Activated CD4-positive, alpha-beta T cell treated with anti-CD3 and anti-CD28 coated beads for 4 hours (primary cell): ENCODE measurements at places on chromosomes 16 and 17.
A peak's percentile ranks its signal among the peaks of the same experiment; 100 is the strongest.

DNA sequence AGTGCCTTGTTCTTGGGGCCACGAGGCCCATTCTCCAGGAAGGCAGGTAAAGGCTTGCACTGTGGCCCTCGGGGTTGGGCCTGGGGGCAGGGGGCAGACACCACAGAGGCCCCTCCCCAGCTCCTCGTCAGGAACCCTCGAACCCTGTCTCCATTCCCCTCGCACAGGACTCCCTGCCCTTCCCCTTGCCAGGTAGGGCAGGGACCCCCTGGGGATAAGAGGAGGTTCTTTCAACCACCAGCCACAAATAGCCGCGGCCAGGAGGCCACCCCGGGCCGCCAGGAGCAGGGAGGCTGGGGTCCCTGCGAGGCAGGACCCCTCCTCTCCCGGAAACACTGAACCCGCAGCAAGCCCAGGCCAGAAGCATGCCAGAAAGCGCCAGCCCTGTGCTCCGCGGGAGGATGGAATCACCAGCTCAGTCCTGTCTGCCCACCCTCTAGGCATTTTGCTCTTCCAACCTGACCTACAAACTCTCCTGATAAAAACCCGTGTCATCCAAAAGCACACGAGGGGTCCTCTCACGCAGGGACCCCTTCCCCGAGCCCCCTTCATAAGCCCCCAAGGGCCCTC lies 45.6 kb downstream of the SLC47A1 start:
- no peak for DNase-seq

DNA sequence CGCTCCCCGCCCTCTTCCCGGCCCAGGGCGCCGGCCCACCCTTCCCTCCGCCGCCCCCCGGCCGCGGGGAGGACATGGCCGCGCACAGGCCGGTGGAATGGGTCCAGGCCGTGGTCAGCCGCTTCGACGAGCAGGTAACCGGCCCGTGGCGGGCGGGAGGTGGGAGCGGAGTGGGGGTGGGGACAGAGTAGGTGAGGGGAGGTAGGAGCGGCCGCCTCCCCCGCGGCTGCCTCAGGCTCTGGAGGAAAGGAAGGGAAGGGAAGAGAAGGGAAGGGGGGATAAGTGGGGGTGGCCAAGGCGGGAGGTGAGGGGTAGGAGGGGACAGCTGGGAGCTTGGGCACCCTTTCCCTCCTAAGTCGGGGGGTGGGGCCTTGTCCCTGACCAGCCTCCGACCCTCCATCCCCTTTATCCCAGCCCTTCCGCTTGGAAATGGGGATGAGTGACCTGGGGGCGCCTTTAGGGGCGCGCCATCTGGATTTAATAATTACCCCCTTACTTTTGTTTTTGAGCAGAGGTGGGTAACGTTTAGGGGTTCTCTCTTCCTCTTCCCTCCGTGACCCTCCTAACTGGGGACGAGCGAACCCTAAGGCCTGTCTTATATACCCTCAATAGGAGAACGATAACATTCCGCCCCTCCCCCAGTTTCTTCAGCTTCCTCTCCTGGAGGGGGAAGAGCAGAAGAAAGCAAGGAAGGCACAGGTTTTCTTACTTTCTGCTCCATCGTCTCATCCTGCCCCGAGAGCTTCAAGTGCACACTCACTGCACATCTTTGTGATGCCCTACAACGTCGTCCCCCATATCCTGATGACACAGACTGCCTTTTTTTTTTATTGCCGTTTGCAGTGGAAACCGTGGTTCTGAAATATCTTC lies 694 bp downstream of the NF1 start:
- DNase-seq: peak; percentile 14

DNA sequence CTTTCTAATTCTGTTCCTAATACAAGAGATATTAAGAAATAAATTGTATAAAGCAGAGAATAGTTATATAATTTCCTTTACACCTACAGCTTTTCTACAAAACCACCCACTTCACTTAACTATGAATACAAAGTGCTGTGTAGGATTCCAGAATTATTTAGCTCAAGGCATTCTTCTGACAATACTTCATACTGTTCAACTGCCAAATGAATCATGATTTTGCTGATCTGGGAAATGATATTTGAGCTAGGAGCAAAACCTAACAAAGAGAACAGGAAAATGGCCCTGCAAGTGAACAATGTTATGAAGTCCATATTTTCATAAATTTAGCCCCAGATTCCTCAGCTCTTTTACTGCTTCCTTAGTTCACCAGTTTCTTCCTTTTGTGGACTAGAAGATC lies 12.9 kb downstream of the BBS2 start:
- no peak for DNase-seq

DNA sequence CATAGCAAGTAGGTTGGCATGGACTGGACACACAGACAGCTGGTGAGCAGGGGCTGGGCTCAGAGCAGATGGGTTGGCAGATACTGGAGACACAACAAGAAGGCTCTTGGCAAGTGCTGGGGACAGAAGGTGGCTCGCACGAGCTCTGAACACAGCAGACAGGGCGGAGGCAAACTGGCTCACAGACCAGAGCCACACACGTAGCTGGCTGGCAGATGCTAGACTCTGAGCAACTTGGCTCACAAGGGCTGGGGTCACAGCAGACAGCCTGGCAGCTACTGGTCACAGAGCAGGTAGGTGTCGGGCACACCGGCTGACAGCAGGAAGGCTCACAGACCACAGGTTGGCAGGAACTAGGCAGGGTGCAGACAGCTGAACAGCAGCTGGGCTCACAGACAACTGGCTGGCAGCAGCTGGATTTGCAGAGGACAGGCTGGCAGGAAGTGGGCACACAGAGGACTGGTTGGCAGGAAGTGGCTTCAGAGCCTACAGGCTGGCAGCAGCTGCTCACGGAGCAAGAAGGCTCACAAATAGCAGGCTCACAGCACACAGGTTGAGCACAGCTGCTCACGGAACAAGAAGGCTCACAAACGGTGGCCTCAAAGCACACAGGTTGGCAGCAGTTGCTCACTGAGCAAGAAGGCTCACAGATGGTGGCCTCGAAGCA lies 725 bp downstream of the KRTAP16-1 start:
- peak; percentile 39 for DNase-seq

DNA sequence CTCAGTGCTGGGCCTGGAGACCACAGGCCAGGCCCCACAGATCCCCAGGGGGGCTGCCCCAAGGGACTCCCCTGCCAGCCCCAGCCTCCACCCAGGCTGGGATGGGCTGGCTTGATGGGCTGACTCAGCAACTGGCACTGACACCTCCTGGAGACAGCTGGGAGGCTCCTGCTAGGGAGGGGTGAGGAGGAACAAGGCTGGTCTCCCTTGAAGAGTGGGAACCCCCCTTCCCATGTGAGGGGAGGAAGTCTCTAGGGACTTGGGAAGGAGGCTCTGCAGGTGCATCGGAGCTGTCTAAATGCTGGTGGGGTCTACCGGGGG lies 10.4 kb downstream of the NHERF1 start:
- DNase-seq: no peak

- no peak for DNase-seq
Observed at GRCh38 chr17:71710816-71711215, 410.0 kb upstream of the SOX9 start.

DNA sequence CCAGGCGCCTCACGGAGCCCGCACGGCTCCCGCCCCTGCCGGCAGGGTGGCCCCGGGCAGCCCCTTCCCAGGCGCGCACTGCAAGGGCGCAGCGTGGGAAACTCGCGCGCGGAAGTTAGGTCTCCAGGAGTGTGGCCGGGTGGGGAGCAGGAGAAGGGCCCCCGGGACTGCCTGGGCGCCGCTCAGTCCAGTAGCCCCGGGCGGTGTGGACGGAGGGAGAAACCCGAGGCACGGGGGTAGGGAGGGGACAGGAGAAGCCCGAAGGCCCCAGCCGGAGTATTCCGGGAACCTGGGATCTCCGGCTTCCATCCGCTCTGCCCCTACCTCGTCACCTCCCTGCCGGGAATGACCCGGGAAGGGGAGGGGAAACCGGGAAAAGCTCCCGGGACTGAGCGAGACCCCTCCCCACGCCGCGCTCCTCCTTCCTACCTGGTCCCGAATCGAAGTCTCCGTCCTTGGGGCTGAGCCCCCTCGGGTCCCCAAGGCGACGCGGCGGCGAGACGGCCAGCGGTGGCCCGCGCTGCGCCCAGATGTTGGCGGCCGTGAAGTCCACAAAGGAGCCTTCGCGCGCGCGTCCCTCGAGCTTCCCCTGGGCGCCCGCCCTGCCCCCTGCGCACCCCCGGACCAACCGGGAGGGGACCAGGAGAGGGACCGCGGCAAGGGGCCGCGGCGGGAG lies 418 bp downstream of the SOCS3 start:
- DNase-seq: peak; percentile 51

DNA sequence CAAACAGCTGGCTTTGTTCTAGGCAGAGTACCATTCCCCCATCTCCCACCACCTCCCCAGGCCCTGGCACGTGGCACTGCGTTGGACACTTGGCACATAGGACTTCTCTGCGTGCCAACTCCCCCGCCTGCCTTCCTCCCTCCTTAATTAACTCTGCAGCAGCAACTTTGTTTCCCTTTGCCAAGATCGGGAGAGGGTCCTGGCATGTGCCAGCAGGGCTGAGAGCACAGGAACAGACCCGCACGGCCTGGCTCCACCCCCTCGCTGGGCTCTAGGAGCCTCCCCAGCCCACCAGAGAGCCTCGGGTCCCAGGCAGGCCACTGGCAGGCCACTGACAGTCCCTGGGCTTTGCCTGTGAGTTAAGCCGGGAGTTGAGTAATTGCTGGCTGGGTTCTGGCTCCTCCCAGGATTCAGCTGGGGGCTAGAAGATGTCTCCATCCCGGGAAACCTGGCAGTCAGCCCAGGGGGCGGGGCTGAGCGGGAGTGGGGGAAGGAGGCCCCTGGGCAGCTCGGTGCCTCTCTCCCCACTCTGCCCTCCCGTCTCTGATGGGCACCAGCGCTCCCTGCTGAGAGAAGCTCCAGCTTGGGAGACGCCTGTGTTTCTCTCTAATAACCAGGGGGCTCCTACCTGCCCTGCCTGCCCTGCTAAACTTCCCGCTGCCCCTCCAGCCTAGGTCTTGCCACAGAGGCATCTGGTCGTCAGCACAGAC lies 224.0 kb upstream of the TNRC6C start:
- no peak for DNase-seq

DNA sequence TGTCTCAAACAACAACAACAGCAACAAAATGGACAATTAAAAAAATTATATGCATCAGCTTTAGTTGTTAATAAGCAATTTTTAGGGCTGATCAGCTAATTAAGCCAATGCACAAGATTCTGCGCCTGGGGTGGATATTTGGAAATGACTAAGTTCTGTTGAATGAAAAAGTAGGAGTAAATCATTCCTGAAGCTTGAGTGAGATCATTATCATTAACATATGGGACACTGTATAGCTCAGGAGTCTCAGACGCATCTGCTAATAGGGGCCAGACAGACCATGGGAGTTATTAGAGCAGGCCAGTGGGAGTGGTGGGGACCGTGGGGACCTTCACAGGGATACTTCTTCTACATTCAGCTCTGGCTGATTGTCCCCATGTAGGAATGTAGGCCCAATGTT lies 22.8 kb downstream of the IRX5 start:
- DNase-seq: no peak

- DNase-seq: no peak
Observed at GRCh38 chr17:66655461-66655860, 179.5 kb upstream of the CACNG5 start.

DNA sequence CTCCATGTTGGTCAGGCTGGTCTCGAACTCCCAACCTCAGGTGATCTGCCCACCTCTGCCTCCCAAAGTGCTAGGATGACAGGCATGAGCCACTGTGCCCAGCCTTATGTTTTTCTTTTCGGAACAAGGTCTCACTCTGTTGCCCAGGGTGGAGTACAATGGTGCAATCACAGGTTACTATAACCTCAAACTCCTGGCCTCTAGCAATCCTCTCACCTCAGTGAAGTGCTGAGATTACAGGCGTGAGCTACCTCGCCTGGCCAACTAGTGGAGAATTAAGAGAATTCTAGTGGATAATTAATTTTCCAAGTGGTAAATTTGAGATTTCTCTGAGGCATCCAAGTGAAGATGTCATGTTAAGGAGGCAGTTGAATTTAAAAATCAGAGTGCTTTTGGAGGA lies 2.9 kb upstream of the FBXO47 start:
- DNase-seq: no peak

- no peak for DNase-seq
Observed at GRCh38 chr17:50095626-50096037, 481 bp downstream of the PDK2 start.

DNA sequence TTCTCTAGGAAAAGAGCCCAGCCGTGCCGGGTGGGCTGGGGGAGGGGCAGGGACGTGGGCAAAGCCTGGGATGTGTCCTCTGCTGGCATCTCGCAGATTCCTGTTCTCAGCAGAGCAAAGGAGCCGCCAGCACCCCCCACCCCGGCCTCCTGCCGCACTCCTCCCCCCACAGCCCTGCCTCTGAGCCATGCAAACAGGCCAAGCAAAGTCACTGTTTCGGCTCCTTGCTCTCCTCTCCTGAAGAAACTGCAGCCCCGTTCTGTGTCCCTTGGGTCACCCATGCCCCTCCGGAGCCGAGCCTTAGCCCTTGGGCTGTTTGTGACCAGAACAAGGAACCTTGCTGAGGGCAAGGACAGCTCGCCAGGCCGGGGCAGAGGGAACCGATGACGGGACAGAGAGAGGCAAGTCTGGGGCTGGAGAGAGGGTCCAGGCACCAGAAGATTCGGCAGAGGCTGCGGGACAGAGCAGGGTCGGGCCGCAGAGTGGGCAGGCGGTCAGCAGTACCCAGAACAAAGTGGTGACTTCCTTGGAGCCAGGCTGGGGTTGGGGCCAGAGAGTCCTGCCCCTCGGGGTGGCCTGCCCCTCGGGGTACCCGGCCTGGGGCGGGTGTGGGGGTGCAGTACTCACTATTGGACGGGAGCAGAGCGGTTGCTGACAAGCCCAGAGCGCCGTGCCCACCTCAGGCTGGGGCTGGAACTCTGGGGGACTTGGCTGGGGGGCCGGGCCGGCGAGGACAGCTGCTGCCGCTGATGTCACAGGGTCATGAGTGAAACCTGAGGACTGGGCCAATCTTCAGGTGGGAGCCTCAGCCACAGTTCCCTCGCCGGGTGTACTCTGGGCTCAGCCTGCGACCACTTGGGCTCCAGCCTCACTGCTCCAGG lies 9.2 kb upstream of the PRR29 start:
- DNase-seq: no peak

- DNase-seq: peak; percentile 80
Observed at GRCh38 chr16:50266337-50267091, at the start of gene ADCY7. TSS of gene ADCY7 (plus strand) at chr16:50266551. CDS start at chr16:50288180, 21,629 bp downstream.

GRCh38 chr16:80656711-80657150 lies 115.9 kb downstream of the DYNLRB2 start:
- peak; percentile 19 for DNase-seq

DNA sequence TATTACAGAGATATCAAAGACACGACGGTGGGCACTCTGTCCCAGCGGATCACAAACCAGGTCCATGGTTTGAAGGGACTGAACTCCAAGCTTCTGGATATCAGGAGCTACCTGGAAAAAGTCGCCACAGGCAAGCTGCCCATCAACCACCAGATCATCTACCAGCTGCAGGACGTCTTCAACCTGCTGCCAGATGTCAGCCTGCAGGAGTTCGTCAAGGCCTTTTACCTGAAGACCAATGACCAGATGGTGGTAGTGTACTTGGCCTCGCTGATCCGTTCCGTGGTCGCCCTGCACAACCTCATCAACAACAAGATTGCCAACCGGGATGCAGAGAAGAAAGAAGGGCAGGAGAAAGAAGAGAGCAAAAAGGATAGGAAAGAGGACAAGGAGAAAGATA lies 8.7 kb downstream of the PSMD7 start:
- DNase-seq: no peak

- no peak for DNase-seq
Observed at GRCh38 chr16:70804734-70805169, 3.8 kb upstream of the VAC14 start.
